ENCODE measurements at places on chromosomes 13 and 19. TPM values are rescaled to one million over a fixed set of nuclear protein-coding genes. Genes with fewer than 3 reads are reported as not detected.

DNA sequence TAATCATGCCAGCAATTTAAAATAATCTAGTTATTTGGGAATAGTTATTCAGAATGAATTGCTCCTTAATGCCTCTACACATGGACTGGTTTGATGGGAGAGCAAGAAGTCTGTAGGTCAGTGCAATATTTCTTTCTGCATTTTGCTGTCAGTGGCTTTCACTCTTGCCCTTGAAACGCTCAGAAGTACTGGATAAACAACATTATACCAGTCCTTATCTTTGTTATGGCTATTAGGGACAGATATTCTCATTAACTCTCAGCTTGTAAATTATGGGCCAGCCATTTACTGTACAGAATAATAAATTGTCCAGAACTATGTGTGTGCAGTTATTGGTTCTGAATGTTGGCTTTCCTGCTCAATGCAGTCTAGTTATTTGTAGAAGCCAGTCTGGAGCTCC is 224.4 kb downstream of the OXGR1 start:
- no peak for ATAC-seq

- no peak for ATAC-seq
These were observed at the start of gene RLN3 for GRCh38 chr19:14027856-14028450. Gene RLN3 (plus strand): TSS chr19:14028148. CDS start chr19:14028205, 57 bp downstream.

GRCh38 chr19:45267296-45267695 is 16.2 kb downstream of the MARK4 start:
- ATAC-seq = no peak

- no peak for ATAC-seq
These were observed 2.3 kb upstream of the U2AF2 start for GRCh38 chr19:55652311-55653128.

- ATAC-seq = no peak
These were observed 2.9 kb upstream of the C19orf25 start for GRCh38 chr19:1481893-1482360.

OR4F17 gene
- total RNA-seq = not detected

PLPP2 gene
- 1.3 TPM for total RNA-seq

DNA sequence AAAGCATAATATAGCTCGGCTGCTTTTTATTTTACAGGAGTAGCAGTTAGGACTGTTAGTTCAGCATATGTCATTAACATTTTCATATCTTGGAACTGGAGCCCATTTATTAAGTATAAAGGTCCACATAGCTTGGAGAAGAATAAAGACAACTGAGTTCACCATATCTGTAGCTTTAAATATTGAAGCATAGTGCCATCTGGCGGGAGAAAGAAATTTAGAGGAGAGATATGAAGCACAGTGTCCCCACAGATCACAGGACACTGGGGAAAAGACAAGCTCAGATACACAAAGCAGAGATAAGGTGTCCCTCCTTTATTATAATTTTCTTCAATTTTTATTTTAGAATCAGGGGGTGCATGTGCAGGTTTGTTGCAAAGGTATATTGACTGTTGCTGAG is 104.7 kb upstream of the FREM2 start:
- ATAC-seq = no peak

GRCh38 chr19:58380037-58380661 is 681 bp downstream of the ZNF837 start:
- no peak for ATAC-seq

ZNF491 gene
- total RNA-seq = 0.52 TPM

DNA sequence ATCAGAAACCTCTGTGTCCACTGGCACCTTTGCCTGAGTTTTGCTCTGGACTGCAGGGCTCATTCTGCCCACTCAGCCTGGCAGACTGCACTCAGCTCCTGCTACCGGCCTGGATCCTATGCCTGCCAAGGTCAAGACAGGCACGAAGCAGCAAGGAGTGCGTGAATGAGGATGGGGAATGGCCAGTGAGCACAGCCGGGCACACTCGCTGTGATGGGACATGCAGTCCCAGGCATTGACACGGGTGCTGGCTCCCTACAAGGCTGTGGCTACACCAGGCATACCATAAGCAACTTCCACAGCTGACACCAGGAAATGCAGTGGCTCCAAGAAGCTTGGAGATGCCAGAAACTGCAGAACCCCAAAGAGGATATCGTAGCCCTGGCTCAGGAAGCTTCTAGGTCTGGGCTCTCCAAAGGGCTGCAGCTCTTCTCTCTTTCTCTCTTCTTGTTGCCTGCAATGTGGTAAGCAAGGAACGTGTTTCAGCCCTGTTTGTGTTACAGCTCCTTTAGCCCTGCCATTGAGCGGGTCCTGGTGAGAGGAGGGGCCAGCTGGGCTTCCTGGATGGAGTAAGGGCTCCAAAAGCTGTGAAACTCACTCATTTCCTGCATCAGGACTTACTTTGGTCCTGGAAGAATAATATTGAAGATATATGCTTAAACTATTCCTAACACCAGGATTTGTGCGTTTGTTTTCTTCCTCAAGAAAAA is 832.6 kb upstream of the SLITRK5 start:
- no peak for ATAC-seq

DNA sequence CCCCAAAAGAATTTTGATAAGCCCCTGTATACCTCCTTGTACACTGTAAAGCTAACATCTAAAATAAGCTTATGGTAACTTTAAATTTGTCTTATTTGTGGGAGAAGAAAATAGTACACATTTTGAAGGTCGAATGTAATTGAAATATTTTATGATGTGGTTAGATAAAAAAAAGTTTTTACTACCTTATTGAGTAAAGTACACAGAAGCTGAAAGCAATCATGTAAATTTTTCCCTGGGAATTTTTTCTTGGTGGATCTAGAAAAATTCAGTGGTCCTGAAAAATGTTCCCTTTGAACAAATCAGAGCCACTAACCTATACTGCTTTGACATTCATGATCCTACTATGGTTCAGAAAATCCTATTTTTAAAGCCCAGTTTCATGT is 46.9 kb downstream of the SIPA1L3 start:
- ATAC-seq = no peak

LIM2 gene
- 0.40 TPM for total RNA-seq

DNA sequence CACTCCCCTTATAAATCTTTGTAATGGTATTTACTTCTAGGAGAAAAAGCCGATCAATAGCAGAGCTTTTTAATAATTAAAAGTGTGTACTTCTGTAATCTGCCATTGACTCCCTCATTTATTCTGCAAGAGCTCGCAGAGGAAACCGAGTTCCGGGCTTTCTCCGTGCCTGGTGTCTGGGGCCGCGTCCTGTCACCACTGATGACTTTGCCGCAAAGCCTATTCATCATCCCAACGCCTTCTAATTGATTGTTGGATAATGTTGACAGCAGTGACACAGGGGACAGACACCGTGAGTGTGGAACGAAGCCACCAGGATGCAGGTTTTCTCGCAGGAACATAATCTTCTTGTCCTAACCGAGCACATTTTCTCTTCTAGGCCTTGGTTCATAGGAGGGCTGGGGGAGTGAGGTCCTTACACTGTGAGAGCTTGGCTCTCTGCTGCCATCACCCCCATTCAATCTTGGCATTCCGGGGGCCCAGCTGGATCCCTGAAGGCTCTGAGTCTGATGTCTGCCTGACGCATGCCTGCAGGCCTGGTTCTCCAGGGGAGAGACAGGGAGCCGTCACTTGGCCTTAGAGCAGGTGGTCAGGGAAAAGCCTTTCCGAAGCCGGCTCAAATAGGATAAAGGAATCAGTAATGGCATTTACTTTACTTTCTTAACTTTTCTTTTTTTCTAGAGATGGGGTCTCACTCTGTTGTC is 110.3 kb downstream of the KDM4B start:
- no peak for ATAC-seq

- no peak for ATAC-seq
These were observed 16.8 kb downstream of the ZNF83 start for GRCh38 chr19:52621376-52621775.

- peak; percentile 60 for ATAC-seq
These were observed 18.9 kb upstream of the ZSCAN5A start for GRCh38 chr19:56333506-56333905.

DNA sequence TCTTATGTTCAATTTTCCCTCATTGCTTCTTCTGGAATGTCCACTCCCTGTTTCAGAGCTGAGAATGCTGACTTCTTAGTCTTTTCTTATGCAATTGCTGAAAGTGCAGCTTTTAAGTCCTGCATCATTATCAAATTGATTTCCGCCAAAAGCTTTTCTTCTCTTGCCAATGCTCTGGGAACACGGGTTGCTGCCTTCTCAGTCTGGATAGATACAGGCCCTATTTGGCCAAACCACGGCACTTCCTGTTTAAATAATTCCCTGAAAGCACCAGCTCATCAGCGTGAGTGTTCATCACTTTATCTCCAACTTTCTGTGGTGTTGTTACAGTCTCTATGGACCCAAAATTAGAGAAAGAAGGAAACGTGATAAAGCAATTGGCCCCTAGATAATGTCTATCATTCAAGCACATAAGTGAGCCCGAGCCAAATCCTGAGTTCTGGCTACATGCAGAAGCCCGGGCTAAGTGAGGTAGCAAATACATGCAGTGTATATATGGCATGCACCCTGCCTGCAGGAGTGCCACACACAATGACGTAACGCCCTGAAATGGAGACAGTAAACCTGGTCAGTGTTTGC is 85.7 kb downstream of the CYSLTR2 start:
- peak; percentile 16 for ATAC-seq

- ATAC-seq = no peak
These were observed 56.1 kb downstream of the LRCH1 start for GRCh38 chr13:46609052-46609451.

DNA sequence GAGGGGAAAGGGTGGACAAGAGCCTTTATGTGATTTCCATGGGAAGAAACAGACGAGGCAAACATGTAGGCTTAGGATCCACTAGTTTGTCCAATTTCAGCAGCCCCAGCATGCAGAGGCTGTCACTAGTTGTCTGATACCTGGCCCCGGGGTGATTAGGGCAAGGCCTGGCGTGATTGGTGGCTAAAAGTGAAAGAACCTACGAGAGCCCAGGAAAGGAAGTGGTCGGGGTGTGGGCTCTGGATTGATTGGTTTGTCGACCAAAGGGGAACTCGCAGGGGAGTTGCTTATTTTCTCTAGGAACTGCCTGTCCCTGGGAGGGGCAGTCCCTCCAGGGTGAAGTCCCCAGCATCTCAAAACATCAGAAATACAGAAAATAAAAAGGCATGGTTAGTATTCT is 64.2 kb upstream of the UQCRFS1 start:
- peak; percentile 99 for ATAC-seq

DNA sequence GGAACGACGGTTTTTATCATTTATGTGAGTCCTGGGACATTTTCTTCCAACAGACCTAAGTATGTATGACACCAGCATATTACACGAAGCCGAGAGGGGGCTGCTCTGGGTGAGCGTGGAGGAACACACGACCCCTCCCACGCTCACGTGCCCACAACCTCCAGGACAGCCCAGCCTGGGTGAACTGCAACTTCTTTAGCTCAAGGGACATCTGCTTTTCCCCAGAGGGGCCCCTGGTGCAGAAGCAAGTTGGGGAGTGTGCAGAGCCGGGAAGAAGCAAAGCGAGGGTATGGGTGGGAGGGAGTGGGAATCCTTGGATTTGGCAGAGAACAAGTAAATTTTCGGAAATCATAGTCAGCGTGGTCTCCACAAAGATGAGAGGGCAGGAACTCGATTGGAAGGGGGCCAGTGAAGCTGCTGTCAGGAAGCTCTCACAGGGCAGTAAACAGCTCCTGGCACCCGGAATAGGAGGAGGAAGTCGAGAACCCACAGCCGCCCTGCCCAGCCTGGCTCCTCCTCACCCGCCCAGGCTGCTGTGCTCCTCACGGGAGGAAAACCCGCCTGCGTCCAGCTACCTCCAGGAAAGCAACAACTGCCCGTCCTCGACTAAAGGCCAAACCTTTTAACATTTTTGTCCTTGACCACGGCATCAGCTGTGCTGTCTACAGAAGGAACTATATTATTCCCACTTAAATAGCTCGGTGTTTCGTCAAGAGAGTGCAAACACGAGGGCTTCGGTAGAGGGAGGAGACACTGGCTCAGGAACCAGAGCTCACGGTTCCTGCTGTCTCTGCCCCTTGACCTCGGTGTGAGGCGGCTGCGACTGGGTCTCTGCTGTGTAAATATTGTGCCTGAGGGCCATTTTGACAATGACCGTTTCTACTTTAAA is 17.2 kb upstream of the CFAP97D2 start:
- ATAC-seq = peak; percentile 65

PABPC3 gene
- total RNA-seq = 0.28 TPM

DNA sequence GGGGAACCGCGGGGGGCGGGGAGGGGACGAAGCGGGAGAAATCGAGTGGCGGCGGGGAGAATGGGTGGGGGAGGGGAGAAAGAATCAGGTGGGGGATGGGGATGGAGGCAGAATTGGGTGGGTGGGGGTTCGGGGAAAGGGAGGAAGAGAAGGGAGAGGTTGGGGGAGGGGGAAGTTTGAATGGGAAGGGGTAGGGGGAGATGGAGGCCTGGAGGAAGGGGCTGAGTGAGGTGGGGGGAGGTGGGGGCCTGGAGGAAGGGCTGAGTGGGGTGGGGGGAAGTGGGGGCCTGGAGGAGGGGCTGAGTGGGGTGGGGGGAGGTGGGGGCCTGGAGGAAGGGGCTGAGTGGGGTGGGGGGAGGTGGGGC is 403 bp upstream of the ADAMTS10 start:
- ATAC-seq = no peak

DNA sequence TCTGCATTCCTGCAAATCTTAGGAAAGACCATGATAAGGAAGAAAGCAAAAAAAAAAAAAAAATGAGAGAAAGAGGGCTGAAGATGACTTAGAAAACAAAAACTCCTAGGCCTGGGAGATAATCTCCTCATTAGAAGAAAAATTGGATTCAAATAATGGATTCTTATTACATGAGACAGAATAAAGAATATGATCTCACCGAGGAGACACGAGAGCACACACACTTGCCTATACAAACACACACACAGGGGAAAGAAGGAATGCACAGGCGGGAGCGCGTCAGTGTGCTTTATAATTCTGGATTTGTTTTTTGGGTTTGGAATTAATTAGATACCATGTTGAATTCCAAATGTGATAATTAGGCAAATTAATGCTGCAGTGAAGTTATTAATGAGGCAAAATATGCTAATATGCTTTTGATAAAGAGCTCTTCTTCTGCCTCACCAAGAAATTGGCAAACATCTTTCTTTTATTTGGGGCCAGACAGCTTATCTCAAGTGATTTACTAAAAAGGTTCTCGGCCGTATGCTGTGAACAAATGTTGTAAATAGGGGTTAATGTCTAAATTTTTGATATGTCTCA is 36.1 kb upstream of the PCDH8 start:
- no peak for ATAC-seq

GRCh38 chr13:32731576-32731975 is 145.3 kb downstream of the PDS5B start:
- ATAC-seq = peak; percentile 78

CLEC17A gene
- total RNA-seq = 2.0 TPM

GRCh38 chr19:13132471-13133180 is 14.6 kb downstream of the NACC1 start:
- peak; percentile 98 for ATAC-seq

F2RL3 gene
- not detected for total RNA-seq

DNA sequence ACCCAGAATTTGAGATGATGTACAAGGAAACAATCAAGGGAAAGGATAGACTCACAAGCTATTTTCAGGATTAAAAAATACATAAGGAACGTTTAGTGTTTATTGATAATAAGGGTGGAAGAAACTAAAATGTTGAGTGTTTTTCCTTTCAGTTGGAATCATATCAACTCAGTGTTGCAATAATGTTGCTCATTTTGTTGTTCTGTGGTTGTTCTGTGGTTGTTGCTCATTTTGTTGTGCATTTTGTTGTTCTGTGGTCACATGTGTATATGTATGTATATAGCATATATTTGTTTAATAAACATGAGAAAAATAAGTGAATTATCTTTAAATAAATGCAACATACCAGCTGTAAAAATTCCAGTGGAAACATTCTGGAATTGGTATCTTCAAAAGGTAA is 262.4 kb upstream of the SPRY2 start:
- no peak for ATAC-seq
